Myocyte (in vitro differentiated cells): ENCODE measurements at places on chromosomes 6 and 20. TPM values are rescaled to one million over a fixed set of nuclear protein-coding genes. Genes with fewer than 3 reads are reported as not detected.
A peak's percentile ranks its signal among the peaks of the same experiment; 100 is the strongest.

DNA sequence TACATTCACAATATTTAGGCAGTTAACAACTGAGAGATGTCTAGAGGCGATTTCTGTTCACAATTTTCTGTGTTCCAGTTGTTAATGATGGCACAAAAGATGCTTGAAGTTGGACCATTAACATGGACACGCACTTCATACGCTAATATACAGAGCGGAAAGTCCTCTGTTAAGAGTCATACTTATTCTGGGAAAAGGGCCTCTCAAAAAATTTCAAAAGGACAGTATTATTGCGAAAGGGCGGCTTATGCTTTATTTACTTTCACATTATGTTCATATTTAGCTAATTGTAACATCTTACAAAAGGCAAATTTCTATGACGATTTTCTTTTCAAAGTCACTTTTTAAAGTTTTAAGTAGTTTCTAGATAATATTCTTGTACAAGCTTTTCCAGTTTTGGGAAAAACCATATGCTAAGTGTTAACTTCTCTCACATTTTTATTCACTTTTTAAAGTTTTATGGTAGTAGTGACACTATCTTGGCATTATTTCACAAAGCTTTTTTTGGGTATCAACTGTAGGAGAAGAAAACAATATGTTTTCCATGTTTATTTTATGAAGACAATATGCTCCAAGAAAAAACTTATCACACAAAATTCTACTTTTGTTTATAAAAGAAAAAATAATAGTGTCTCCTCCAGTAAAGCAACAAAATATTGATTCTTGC, 62.3 kb downstream of the MAP7 start:
- DNase-seq = no peak

DNA sequence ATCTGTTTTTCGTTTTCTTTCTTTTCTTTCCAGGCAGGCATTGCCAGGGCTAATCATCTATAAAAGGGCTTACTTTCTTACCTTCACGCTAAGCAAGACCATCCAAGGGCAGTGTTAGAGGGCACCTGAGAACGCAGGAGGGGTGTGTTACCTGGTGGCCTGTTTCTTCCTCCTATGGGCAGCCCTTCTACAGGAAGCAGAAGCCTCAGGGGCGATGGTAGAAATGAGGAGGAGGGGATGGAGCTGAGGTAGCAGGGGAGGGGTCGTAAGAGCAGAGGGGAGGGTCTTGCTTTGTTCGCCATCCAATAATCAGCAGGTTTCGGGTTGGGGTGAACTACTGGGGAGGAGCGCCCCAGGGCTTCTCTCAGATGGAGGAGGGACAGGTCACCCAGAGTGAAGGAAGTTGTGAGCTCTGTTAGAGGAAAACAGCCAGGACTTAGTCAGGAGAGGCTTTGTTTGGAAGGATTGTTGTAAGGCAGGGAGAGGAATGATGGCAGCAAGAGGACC, 1.5 kb upstream of the CCR6 start:
- no peak for DNase-seq

- DNase-seq = no peak
Observed at GRCh38 chr6:12116978-12117377, 104.9 kb downstream of the HIVEP1 start.

The SLC25A27 gene
- total RNA-seq = 4.6 and 6.0 TPM in 2 replicates

GRCh38 chr6:126761854-126762253, 356.6 kb upstream of the RSPO3 start:
- no peak for DNase-seq

GRCh38 chr20:4083098-4083865, 67.9 kb upstream of the RNF24 start:
- peak; percentile 47 for DNase-seq

GRCh38 chr6:82264321-82264720, 16.8 kb upstream of the IBTK start:
- no peak for DNase-seq

DNA sequence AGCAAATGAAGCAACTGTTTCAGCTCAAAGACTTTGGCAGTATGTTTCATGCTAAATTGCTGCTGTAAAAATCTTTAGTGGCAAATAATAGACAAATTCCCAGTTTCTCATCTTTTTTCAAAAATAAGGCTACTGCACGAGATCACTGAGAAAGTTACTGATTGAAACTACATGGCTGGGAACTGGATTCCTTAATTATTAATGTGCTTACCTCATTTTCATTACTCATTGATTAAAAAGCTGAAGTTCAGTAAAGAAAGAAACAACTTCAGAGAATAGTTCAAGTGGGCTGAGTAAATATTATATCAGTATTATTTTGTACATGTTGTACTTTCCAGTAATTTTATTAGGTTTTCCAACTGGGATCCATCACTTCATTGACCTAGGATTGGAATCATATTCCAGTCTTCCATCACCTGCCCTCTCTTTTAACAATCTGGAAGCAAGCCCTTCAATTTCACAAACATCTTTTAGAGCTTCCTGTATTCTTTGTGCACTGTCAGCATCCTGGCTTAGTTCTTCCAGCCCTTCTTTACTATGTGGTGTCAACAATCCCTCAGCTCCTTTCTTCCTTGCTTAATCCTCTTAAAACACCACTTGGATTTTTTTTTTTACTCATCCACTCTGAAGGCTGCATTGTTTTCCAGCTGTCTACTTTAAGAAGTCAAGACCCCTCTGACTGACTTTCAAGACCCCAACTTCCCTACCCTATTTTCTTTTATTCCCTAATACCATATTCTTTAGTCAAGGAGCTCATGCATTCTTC, 4.3 kb downstream of the MEI4 start:
- no peak for DNase-seq

DNA sequence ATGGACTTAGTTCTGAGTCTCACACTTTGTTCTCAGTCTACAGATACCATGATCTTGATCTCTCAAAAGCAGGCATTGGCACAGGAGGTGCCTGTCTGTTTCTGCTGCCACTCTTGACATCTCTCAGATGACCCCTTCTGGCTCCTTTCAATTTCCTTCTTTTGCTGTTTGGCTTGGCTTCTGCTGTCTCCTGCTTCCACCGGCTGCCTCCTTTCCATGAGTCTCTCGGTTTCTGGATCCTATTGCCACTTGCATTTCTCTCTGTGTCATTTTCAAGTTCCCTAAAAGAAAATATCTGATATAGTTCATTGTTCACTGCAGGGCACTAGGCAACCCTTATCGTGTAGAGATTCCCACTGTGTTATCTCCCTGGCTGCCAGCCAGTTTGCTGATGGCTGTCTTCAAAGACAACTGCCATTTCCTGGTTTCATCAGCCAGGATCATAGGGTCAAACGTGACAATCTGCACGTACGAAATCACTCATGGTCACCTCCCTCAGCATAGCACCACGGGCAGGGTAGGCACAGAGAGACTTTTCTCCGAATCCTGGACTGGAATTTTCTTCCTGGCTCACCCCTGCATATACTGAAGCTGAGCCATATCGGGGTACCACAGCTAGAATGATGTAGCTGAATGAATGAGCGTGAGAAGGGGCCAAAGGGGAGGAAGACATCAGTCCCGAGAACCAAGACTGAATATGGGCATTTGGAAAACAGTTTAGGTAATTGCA, 144.6 kb upstream of the TMEM170B start:
- DNase-seq = peak; percentile 39
